ENCODE measurements at places on chromosomes 4 and X.
A peak's percentile ranks its signal among the peaks of the same experiment; 100 is the strongest.

GRCh38 chr4:31052519-31052918, 332.4 kb downstream of the PCDH7 start:
- no peak for DNase-seq

DNA sequence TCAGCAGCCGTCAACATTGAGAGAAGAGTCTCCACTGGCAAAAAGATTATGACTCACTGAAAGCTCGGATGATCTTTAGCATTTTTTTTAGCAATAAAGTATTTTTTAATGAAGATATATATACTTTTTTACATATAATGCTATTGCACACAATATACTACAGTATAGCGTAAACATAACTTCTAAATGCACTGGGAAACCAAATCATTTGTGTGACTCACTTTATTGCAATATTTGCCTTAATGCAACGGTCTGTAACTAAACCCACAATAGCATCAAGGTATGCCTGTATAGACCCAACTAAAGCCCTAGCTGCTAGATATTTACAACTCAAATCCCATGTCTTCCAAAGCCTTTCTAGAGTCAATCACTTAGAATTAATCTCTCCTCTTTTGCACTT, 52.3 kb upstream of the EDNRA start:
- DNase-seq, result no peak

- DNase-seq, result no peak
Observed at GRCh38 chrX:112857478-112857878, 16.8 kb upstream of the AMOT start.

GRCh38 chr4:99815597-99816011, 1.0 kb upstream of the DAPP1 start:
- peak; percentile 12 for DNase-seq

- no peak for DNase-seq
Observed at GRCh38 chr4:108361446-108361820, 192.7 kb upstream of the LEF1 start.

GRCh38 chr4:168880811-168881595, 129.1 kb downstream of the CBR4 start:
- DNase-seq, result no peak

DNA sequence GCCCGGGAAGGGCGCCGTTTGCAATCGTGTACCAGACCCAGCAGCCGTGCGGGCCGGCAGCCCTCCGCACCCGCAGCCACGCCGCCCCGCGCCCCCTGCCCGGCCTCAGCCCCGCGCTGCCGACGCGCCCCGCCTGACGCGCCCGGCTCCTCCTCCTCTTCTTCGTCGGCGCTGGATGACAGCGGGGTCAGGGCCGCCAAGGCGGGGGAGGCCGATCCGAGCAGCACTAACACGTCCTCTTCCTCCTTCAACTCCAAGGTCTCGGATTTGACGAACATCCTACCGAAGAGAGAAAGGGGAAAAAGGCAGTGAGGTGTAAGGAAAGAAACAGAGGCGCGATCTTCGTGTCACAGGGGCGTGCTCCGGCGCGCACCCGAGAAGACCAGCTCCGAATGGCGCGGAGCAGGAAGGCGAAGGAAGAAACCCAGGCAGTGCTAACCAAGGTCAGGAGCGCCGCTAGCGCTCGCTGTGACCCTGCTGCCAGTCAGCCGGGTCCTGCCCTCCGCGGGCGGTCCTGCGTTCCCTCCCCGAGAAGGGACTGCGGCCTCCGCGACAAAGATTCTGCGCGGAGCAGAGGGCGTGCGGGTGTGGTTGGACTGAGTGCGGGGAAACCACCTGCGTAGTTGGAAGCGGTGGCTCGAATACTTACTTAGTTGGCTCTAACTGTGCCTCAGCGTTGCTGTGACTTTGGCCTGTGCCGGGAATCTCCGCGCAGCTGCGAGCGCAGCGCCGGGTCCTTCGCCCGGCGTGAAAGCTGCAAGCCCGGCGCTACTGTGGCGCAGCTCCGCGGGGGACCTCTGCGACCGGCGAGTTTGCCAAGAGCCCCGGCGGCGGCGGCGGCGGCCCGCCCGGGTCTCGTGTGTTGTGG, 548 bp downstream of the NEUROG2 start:
- DNase-seq, result peak; percentile 34

DNA sequence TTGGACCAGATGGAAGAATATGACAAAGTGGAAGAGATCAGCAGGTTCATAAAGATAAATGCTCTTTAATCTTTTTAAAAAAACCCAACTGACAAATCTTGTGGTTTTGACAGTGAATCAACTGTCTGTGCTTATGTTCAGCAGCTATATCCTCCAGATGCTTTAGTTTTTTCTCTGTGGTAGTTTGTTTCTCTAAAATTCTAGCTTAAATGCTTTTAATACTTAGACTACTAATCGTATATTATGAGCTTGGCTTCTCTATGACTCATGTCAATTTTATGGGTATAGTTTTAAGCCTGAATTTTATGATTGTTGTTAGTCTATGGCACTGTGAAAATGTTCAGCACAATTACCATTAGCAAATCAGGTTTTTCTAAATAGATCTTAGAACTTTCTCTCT, 12.9 kb downstream of the HHIP start:
- DNase-seq, result peak; percentile 23

DNA sequence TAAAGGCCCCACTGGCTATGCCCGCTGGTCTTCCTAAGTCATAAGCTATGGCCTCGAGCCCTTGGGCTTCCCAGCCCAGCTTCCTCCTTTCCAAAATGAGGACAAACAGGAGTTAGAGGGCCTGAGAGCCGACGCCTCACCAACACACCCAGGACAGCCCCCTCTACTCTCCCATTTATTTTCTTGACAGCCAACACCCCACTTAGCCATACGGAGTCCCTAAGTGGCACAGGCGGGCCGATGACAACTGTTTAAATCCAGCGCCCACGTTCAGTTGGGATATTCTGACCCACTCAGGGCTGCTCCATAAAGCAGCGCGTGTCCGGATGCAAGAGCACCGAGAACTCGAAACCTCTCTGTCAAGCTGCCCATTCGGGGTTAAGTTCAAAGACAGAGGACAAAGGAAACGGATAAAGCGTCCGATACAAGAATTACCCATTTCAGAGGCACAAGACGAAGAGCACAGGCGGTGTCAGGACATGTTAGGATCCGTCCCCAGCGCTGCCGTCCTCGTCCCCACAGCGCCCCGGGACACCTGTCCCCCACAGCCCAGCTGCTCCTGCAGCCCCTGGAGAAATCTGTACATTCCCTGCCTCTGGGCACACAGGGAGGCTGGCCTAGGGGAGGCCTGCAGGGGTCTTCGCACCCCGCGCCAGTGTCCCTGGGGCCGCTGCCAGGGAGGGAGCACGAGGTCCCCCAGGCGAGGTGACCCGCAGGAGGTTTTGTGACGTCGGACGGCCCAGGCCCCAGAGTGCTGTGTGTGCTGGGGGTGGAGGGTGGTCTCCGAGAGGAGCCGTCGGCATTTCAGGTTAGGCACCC, 1.2 kb downstream of the PRKX start:
- DNase-seq, result peak; percentile 36

DNA sequence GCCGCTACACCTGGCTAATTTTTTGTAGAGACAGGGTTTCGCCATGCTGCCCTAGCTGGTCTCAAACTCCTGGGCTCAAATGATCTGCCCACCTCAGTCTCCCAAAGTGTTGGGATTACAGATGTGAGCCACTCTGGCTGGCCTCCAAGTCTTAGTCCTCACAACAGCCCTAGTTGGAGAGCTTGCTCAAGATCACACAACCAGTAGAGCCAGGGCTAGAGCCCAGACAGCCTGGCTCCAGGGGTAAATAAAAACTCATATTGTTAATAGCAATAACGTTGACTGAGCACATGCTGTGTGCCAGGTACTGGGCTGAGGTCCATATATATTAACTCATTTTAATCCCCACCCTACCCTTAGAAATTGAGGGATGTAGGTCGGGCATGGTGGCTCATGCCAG, 7.3 kb upstream of the JAKMIP1 start:
- no peak for DNase-seq

GRCh38 chrX:78024349-78025059, 55.1 kb upstream of the PGAM4 start:
- DNase-seq, result peak; percentile 15

GRCh38 chrX:113929004-113929403, 654.9 kb upstream of the HTR2C start:
- DNase-seq, result peak; percentile 25

DNA sequence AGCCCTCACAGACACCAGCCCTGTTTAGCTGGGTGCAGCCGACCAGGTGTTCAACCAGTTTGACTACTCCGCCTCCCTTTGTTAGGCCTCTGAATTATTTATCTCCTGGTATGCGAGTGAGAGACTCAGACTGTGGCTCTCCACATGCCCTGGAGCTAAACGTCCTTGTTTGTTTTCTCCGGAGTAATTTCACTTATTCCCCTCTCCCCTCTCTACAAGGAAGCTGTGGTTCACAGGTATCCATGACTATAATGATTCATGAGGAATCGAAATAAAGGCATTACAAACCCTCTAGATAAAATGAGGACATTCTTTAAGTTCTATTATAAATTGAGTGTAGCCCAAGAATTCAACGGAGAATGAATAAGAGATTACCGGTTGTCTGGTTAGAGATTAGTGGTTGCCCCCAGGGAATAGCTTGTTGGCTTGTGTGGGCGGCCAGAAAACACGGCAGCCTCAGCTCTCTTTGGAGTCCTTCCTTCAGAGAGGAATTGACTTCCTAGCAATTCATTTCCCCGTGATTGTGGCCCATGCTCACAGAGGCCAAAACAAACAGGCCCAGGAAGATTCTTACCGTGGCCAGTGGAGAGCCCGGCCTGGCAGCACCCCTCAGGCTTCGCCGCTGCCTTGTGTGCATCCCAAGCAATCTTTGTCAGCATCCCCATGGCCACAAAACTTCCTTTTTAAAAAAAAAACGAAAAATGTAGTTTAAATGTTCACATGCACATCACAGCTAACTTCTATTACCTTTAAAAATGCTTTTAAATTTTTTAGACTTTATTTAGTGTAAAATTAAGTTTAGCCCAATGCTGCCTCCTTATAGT, 60.2 kb upstream of the CBR4 start:
- peak; percentile 91 for DNase-seq

GRCh38 chr4:173578956-173579355, 48.9 kb upstream of the HAND2 start:
- DNase-seq, result no peak

DNA sequence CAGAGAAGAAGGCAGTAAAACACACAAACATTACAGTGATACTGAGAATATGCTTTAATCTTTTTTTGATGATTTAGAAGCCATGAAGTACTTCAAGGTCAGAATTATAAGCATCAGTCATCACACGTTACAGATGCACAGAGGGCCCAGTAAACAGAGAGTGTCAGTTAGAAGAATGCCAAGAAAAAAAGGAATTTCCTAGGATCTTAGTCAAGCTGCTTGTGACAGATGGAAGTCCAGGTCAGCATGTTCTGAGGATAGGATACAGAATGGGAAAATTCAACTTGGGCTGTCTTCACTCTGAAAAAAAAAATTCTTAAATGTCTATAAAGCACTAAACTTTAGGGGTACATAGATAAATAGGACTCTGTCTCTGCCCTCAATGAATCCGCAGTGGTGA, 38.9 kb downstream of the GATB start:
- DNase-seq, result no peak

DNA sequence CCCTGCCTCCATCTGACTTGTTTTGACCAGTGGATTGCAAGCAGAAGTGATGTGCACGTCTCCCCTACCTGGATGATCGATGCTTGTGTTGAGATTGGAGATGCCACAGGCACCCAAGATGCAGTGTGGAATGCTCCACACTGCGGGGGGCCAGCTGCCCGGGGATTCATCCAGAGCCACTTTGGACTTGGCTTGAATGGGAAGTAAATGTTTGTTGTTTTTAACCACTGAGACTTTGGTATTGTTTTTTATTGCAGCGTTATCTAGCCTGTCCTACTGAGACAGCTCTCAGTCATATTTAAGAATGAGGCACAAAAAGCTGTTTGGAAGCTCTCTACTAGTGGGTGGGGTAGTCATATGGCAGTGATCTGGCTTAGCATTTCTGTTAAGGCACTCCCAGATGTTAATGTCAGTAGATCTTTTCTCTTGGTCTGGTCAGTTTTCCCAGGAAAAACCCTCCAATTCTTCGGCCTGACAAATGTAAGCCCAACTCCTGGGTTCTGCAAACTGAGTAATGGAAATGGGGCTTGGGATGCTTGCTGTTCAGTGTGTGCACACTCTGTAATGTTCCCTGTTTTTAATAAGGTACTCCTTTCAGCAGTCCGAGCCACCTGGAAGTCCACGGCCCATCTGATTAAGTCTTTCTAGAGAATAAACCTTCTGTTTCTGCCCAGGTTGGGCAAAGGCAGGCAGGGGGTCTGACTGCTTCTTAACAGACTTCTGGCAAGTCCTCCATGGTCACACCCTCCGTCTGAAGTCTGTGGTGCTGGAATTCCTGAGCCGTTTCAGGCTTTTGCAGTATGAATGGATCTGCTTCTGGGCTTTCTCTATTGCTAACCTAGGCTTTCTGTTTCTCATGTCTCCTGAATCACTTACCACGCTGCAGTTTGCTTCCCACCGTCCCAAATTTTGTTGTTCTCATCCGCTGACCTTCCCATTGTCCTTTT, 74.8 kb downstream of the WWC2 start:
- peak; percentile 64 for DNase-seq

GRCh38 chr4:149897783-149898182, 82.1 kb upstream of the IQCM start:
- peak; percentile 57 for DNase-seq

DNA sequence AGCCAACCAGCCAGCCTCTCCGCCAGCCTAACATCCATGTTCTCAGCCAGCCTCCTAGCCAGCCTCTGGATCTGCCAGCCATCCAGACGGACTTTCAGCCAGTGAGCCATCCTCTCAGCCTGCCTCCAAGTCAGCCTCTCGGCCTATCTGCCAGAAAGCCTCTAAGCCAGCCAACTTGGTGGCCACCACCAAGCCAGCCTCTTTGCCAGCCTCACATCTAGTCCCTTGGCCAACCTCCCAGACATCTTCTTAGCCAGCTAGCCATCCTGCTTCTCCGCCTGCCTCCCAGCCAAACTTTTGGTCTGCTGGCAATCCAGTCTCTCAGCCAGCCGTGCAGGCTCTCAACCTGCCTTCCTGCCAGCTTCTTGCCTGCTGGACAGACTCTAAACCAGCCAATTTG, 16.4 kb upstream of the ARAP2 start:
- DNase-seq, result no peak

DNA sequence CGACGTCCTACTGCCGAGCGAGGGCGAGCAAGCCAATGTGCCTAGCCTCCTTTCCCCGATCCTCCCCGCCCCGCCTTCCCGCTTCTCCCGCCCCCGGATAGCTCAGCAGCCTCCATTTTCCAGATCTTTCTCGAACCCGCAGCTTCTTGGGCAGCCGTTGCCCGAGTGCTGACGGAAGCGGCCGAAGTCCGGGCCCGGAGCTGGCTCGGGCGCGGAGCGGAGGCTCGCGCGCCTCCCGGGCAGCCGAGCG, 172 bp upstream of the HSPA4L start:
- peak; percentile 86 for DNase-seq

GRCh38 chr4:2469192-2469984, 482 bp downstream of the RNF4 start:
- DNase-seq, result peak; percentile 36

- DNase-seq, result no peak
Observed at GRCh38 chr4:33658971-33659370, 2585.3 kb downstream of the ARAP2 start.

DNA sequence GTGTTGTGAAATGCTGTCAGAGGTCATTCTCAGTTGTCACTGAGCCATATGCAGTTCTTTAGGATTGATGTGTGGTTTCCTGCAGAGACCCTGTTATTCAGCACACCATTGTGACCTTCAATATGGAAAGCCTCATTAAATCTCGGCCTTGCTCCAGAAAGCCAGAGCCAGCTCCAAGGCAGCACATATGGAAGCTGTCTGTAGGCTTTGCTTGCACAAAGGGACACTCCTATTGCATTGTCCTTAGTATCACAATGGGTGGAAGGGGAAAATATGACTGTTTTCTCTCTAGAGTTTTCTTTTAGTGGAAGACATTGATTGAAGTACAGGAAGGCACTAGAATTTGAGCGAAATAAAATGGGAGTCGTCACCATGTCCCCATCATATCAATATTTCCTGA, 179.0 kb downstream of the CEP135 start:
- no peak for DNase-seq

Measured in choroid plexus epithelial cell (primary cell).